ENCODE measurements at places on chromosomes 1 and 21.

- no peak for DNase-seq
Measured at GRCh38 chr1:6491480-6491962, at the start of gene PLEKHG5. PLEKHG5 (minus strand) TSS chr1:6491667; CDS start chr1:6477571, 14,096 bp downstream.

- no peak for DNase-seq
Measured at GRCh38 chr21:18614303-18614702, 210.7 kb upstream of the TMPRSS15 start.

DNA sequence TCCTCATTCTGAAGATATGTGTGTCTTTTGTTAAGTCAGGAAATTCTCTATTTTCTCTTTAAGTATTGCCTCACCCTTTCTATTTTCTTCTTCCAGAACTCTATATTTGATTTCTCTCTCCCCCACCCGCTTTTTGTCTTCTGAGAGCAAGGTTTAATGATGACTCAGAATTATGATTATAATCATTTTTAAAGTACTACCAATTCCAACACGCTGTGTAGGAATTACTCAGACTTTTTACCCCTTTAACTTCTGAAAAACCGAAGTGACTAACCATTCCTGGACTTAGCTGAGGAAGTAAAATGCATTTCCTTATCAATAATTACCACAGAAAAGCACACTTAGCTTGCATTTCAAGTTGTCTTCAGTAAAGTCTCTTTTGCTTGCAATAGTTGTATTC lies 20.8 kb upstream of the SCYL3 start:
- no peak for DNase-seq

DNA sequence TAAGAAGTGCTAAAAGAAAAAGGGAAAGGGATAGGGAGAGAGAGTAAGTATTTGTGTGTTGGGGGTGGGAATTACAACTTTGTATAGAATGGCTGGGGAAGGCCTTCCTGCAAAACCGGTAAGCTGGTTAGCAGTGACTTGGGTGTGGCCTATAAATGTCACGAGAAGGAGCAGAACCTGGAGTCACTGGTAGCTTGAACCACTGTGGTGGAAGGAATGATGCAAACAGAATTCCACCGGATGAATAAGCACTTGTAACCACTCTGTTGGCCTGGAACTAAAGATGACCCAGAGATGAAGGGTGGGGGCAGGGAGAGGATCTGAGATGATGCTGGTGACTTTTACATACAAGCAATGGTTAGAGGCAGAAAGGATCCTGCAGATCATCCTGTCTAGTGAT lies 8.9 kb downstream of the XKR8 start:
- no peak for DNase-seq

DNA sequence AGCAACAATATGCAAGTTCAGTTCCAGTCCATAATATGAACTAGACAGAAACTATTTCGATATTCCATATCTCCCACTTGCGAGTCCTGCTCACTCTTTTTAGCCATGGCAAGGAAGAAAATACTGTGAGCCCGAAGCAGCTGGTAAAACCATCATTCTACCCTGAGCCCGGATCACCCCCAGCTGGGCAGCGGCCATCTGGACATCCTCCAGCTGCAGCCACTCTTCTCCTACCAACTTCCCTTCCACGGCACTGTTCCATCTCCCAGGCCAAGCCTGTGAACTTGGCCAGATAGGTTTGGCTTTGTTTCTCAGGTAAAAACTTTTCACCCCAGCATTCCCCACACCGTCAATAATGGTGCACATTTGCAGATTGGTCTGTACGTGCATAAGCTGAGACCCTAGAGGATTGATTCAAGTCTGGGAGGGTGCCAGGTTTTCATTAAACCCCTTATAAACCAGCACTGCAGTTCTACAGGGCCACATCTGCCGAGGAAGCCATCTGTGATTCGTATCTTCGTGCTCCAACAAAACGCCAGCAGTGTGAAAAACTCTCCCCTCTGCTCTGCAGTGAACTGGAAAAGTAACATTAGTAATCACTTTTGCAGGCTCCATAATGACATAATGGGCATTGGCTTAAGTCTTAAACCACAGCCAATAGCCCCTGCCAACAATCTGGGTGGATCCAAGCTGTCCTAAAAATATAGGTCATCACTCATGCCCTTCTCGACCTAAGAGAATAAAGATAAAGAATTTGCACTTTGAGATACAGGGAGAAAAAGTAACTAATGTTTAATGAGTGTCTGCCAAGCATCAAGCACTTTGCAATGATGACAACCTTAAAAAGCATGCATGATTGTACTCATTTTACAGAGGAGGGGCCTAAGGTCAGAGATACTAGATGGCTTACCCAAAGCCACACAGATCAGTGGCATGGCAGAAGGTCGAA lies 205.1 kb downstream of the PLPP3 start:
- no peak for DNase-seq

DNA sequence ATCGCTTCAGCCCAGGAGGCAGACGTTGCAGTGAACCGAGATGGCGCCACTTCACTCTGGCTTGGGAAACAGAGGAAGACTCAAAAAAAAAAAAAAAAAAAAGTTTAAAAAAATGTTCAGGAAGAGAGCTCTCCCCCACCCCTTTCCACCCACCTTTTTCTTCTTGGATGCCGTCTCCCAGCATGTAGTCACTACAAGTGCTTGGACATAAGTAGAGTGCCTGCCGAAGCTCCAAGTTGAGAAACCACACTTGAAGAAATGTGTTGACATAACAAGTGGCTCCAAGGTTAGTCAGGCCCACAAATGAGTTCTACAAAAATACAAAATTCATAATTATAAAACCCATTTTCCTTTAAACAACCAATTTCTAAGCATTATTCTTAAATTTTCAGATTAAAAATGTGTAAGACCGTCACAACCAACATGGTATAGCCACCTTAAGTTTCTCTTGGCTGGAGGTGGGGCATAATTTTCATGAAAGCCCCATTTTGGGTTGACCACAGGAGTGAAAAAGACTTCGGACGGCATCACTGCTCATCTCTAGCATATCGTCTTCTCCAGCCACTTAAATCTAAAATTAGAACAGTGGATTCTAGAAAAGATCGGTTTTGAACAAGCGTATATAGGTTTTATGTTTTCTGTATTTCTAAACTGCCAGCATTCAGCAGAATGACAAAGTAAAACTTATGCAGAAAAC lies 26.4 kb downstream of the USP48 start:
- DNase-seq: no peak

Data from CD4-positive, alpha-beta T cell treated with Interferon alpha-2 for 1 hour (primary cell).